ENCODE measurements at places on chromosomes 7 and 10.

- no peak for DNase-seq
Observed at GRCh38 chr7:14888962-14889361, 13.6 kb downstream of the DGKB start.

GRCh38 chr10:76072384-76072783, 641.0 kb downstream of the LRMDA start:
- DNase-seq, result no peak

DNA sequence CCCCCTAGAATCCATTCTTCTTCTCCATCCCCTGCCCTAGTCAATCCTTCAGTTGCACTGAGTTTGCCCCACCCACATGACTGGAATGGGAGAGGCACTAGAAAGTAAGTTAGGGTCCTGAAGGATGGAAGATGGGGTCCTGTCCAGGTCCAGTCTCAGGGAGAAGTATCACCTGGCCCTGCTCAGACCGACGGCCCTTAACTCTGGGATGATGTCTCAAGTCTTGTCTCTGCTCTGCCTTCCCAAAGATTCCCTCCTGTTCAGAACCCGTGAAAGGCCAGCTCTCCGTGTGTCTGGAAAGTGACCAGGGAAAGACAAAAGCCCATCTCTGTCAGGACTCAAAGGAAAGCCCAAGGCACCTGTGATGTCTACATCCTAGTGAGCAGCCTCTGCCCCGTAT, 88.8 kb downstream of the OAT start:
- DNase-seq, result peak; percentile 40

DNA sequence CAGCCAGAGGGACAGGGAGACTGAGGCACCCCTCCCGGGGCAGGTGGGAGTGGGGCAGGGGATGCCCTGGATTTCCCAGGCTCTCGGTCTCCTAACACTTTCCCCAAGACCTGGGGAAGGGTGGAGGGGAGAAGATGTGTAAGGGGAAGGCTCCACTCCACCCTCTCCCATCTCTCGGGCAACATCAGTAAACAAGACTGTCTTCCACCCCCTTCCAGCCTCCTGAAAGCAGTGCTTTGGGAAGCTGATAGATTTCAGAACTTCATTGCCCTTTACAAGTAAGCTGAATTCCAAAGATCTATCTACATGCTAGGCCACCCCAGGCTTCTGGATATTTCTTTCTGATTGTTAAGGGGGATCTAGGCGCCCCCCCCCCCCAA, 3.7 kb downstream of the FLNC start:
- DNase-seq, result no peak

DNA sequence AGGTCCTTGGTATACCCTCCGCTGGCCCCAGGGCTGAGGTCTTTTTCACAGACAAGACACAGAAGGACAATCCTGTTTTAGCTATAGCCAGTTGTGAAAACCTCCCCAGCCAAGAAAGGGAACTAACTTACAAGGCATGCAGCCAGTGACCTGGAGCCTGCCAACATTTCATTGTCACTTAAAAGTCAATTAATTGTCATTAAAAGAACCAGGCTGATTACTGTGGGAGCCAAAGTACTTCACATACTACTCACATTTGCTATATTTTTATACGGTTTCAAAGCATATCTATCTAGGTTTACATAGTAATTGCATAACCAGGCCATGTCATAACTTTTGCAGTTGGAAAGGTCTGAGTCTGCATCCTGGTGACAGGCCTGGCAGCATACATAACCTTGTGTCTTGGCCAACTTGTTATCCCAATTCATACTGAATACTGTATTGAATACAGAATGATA, 31.1 kb downstream of the NRBF2 start:
- no peak for DNase-seq

GRCh38 chr10:63264617-63265221, 131.6 kb downstream of the NRBF2 start:
- DNase-seq, result no peak

DNA sequence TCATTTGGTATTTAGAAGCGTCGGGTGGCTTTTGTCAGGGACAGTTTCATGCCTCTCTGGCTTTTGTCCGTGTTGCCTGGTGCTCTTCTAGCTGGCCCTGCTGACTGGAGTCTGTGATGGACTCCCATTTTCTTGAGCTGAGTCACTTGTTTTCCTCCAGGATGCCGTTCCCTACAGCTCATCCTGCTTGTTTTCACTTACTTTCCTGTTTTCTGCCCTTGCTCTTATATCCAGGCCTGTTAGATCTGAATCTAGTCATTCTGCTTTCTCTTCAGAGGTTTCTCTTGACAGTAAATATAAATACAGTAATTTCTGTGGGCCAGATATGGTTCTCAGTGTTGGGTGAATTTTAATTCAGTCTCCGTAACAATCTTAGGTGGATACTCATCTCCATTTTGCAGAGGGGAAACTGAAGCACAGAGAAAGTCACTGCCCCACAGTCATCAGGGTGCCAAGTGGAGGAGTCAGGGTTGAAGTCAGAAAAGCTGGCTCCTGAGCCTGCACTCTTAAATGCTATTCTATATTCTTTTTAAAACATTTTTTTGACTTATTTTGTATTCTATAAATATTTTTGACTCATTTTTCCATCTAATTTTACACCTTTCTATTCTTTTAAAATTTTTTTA, 85.4 kb downstream of the CCNY start:
- no peak for DNase-seq

DNA sequence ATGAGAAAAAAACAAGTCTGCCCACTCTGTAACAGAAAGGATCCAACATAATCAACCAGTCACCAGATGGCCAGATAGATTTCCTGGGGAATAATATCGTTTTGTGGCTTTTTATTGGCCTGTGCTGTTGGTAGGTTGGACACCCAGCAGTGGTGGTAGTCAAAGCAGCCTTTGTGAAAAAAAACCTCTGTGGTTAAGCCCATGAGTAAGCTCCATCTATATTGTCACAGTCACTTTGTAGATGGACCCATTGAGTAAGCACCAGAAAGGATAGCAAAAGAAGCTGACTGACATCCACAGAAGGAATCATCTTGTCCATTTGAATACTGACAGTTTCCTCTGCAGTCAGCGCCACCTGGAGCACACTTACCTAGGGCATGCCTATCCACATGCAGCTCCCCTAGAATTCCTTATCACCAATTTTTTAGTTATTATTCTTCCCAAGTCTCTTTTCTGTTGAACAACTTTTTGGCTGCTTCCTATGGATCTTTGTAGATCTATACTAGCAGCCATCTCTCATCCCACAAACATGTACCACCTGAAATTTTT, 96.9 kb downstream of the IQUB start:
- no peak for DNase-seq

GRCh38 chr7:114930829-114931655, 9.1 kb downstream of the MDFIC start:
- DNase-seq, result no peak

DNA sequence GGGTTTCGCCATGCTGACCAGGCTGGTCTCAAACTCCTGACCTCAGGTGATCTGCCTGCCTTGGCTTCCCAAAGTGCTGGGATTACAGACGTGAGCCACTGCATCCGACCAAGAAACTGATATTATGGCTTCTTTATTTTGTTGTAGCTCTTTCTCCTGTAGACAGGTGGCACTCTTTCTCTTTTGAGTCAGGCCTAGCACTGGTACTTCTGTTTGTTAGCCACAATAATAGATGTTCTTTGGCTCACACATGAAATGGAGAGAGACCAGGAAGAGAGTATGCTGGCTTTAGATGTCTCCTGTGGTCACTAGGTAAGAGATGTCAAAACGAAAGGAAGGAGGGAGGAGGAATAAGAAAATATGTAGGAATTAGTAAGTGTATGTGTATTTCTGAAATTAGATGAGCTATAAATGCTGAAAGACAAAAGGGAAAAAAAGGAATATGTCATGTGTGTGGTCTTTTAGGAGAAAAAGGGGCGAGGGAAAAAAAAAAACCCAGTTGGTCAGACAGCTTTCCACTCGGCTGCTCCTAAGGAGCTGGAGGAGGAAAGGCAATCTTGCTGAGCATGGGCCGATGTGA, 78.7 kb downstream of the CLEC2L start:
- DNase-seq, result no peak

GRCh38 chr7:25855854-25856782, 295.9 kb upstream of the NFE2L3 start:
- no peak for DNase-seq

DNA sequence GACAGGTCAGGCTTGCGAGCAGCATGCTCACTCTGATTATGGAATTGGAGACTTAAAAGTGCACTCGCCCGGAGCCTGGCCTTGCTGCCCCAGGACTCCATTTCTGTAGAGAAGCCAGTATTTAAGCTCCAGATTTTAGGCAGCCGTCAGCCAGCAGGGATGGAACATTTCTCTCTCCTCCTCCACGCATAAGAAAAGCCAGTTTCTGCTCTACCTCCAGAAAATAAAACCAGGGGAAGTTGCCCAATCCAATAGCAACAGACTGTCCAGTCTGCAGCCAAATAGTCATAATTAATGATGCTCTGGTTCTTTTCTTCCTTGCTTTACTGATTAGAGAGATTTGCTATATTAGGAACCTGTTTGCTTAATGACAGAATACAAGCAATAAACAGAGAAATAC, 203.2 kb downstream of the GFRA1 start:
- no peak for DNase-seq

DNA sequence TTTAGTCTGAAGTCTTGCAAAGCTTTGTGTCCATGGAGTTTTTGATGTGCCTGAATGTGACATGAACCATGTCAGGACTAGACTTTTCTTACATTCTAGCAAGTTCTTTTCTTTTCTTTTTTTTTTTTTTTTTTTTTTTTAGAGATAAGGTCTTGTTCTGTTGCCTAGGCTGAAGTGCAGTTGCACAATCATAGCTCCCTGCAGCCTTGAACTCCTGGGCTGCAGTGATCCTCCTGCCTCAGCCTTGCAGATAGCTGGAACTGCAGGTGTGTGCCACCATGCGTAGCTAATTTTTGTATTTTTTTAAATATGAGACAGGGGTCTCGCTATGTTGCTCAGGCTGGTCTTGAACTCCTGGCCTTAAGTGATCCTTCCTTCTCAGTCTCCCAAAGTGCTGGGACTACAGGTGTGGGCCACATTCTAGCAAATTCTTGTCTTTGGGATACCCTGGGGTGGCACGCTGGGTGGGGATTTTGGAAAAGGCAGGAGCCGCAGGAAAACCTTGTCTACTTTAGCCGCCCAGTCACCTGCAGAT, 152.8 kb downstream of the SVIL start:
- DNase-seq, result no peak

DNA sequence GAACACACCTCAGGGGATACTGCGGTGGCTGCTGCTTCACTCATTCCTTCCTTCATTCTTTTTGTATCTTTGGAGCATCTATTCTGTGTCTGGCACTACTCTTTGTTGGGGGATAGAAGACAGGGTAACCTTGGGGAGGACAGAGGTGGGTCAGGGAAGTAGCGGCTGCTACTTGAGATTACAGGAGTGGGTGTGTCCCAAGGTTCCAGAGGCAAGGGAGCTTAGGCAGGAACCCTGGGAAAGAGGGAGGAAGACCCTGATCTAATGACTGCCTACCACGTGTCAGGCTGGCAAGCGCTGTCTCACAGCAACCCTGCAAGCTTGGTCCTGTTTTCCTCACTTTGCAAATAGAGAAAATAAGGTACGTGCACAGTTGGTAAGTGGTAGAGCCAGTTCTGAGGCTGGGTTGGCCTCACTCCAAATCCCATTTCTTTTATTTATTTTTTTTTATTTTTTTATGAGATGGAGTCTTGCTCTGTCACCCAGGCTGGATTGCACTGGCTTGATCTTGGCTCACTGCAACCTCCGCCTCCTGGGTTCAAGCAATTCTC, 985.9 kb upstream of the ZNF722 start:
- no peak for DNase-seq

GRCh38 chr10:110207805-110208613, 604 bp downstream of the MXI1 start:
- DNase-seq, result peak; percentile 76

- no peak for DNase-seq
Observed at GRCh38 chr10:97843281-97843671, 6.4 kb upstream of the GOLGA7B start.

GRCh38 chr7:157486007-157486755, 149.4 kb downstream of the DNAJB6 start:
- DNase-seq, result peak; percentile 28
